ENCODE measurements at places on chromosomes 3 and 15.

DNA sequence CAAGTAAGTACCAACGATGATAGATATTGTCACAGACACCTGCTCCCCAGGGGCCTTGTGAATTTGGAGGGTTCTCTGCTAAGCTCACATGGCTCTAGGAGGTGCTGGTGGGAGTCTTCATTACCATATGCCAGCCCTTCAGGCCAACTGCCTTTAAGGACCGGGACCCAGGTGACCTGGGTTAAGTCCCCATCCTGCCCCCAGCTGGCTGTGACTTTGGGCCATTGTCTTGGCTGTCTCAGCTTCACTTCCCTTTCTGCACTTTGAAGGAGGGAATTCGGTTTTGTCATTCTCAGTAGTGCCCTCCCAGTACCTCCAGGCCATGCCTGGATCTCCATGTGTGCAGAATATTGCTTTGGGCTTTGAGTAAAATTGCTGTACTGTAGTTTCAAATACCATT lies 72.8 kb upstream of the ACAD9 start:
- DNase-seq: no peak
- no peaks in the 10 kb centered on the region for H3K27me3 ChIP-seq
- H3K4me3 ChIP-seq: no peak overlapping the region
- H3K27ac ChIP-seq: no peak overlapping the region
- peaks cover 84% of the 10 kb centered on the region for H3K36me3 ChIP-seq

DNA sequence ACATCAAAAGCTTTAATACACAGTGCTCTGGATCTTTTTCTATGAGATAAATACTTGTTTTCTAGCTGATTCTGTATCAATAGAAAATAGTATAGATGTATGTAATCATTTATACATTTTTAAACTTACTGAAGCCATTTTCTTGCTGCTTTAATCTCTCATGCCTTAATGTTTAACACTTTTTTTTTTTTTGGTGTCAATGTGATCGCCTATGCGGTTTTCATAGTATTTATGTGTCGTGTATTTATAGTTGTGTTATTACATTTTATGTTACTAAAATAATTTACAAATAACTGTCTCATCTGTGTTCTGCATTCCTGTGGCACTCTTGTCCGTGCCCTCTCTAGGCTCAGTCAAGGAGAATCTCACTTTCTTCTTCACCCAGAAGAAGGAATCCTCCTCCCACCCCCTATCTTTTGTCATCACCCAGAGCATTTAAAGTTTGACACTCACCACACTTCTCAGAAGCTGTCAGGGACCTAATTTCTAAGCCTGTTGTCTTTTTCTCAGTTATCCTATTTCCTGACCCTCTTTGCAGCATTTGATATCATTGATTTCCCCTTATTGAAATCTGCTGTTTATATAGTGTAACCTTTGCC lies 21.4 kb upstream of the GPR171 start:
- H3K36me3 ChIP-seq: no peaks in the 10 kb centered on the region
- H3K4me3 ChIP-seq: no peak overlapping the region

DNA sequence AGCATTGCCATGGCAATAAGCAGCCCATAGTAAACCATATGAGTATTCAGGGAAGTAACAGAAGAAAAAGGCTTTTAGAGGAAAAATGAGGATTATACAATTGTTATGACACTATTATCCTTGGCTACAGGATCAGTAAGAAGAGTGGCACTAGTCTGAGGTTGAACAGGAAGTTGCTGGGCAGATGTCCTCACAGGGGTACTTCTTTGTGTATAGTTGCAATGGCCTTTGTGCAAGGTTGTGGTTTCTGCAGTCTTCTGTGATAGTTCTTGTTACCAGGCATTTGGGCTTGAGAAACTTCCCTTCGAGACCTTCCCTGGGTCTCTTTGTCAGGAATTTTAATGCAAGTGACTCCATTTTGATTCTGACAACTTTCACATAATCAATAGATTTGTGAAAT lies 100.6 kb upstream of the ATP11B start:
- no peaks in the 10 kb centered on the region for H3K36me3 ChIP-seq
- DNase-seq: no peak
- H3K27me3 ChIP-seq: no peaks in the 10 kb centered on the region
- no peaks in the 10 kb centered on the region for H3K4me1 ChIP-seq
- H3K27ac ChIP-seq: no peak overlapping the region

DNA sequence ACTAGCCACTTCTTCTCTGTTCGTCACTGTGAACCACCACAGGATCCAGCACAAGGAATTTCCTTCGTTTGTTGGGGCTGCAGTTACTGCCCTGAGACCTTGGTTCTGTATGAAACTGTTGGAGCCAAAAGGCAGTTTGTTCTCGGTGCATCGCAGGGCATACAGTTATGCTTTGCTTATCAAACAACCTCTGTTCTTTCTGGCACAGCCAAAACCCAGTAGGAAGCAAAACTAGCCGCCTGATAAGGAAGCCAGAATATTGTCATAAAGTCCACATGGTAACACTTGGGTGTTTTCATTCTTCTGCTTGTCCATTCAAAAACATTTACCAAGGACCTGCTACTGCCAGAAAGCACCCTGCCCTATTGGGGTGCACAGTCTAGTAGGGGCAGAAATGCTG lies 116.1 kb downstream of the RAB11A start:
- DNase-seq: no peak
- no peaks in the 10 kb centered on the region for H3K36me3 ChIP-seq
- H3K27me3 ChIP-seq: peaks cover 15% of the 10 kb centered on the region
- H3K4me1 ChIP-seq: no peaks in the 10 kb centered on the region

- peaks cover 54% of the 10 kb centered on the region for H3K36me3 ChIP-seq
- H3K27me3 ChIP-seq: no peaks in the 10 kb centered on the region
- no peak for DNase-seq
- no peak overlapping the region for H3K27ac ChIP-seq
- H3K4me3 ChIP-seq: no peak overlapping the region
Measured at GRCh38 chr3:187041362-187042307, 97.7 kb downstream of the RPL39L start.
